Colonic mucosa (tissue), 4 donors: ENCODE measurements at places on chromosomes 6 and 20. TPM values are rescaled to one million over a fixed set of nuclear protein-coding genes. Genes with fewer than 3 reads are reported as not detected.

Gene ABCF1
- 43.6 TPM for total RNA-seq

Gene NEU1
- 47.4 TPM for total RNA-seq

GRCh38 chr6:79157961-79158644, 76.4 kb downstream of the HMGN3 start:
- DNase-seq = no peak
- H3K27ac ChIP-seq = no peak overlapping the region
- H3K27me3 ChIP-seq = no peaks in the 10 kb centered on the region
- no peaks in the 10 kb centered on the region for H3K36me3 ChIP-seq

- H3K27me3 ChIP-seq = no peaks in the 10 kb centered on the region
- DNase-seq = no peak
- H3K4me1 ChIP-seq = no peaks in the 10 kb centered on the region
- H3K36me3 ChIP-seq = no peaks in the 10 kb centered on the region
- H3K4me3 ChIP-seq = no peak overlapping the region
These were observed 451.8 kb downstream of the CD83 start for GRCh38 chr6:14569394-14569793.

- no peak overlapping the region for H3K27ac ChIP-seq
- no peaks in the 10 kb centered on the region for H3K27me3 ChIP-seq
- no peak for DNase-seq
- no peaks in the 10 kb centered on the region for H3K4me1 ChIP-seq
These were observed 21.7 kb downstream of the KIZ start for GRCh38 chr20:21147593-21147992.

- no peak overlapping the region for H3K4me3 ChIP-seq
- no peaks in the 10 kb centered on the region for H3K36me3 ChIP-seq
- H3K27ac ChIP-seq = no peak overlapping the region
- DNase-seq = peak; percentile 29
These were observed 18.7 kb downstream of the ADRM1 start for GRCh38 chr20:62321521-62321948.

DNA sequence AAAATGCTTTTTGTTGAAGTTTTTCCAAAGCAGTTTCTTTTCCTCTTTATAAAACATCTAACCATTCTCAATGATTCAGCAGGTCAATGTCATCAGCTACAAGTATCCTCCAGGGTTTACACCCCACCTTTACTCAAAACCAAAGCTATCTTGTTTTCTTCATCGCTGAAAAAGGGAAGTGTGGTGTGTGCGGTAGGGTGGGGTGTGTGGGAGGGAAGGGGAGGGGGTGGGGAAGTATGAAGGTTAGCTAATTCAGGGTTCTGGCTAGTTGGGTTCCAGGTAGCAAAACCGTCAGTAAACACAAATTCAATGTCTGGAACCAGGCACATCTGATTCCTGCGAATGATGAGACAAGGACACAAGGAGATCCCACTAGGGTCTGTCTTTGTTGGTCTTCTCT, 189.6 kb downstream of the GJA10 start:
- DNase-seq = no peak
- no peak overlapping the region for H3K4me3 ChIP-seq
- no peaks in the 10 kb centered on the region for H3K27me3 ChIP-seq
- H3K27ac ChIP-seq = no peak overlapping the region

- no peaks in the 10 kb centered on the region for H3K36me3 ChIP-seq
- peaks cover 8% of the 10 kb centered on the region for H3K27me3 ChIP-seq
- H3K27ac ChIP-seq = peak within 1 kb of the TSS; percentile 10
These were observed at the start of gene METTL24 for GRCh38 chr6:110357664-110358552. METTL24 (minus strand) TSS chr6:110358349; CDS start chr6:110358272, 77 bp downstream.

Gene HUS1B
- total RNA-seq = 1.1 TPM

DNA sequence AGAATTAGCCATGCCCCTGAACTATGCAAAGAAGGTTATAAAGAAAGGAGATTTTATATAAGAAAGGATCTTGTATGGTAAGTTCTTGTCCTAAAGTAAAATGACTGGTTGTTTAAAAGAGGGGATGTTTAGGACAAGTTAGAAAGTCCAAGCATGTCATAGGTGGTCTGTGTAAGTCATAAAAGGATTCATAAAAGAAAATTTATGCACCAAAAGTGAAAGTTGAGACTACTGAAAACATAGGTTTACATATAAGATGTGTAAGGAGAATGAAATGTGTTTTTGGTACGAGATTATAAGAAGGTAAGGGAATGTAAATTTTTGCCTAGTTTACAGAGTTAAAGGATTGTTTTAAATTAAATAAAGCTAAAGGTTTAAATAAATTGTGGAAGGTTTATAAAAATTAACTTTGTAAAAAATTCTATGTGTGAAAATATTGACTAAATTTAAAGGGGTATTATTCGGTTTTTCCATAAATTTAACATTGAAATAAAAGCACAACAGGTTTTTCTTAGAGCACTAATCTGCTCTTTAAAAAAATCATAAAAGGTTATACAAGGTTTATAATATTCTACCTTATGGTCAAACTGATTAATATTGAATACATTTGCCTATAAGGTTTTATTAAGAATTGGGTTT, 93.6 kb upstream of the UST start:
- no peaks in the 10 kb centered on the region for H3K36me3 ChIP-seq
- no peak overlapping the region for H3K4me3 ChIP-seq
- no peak overlapping the region for H3K27ac ChIP-seq
- no peaks in the 10 kb centered on the region for H3K27me3 ChIP-seq
- H3K4me1 ChIP-seq = no peaks in the 10 kb centered on the region

Gene OR2W1
- not detected for total RNA-seq

- no peaks in the 10 kb centered on the region for H3K27me3 ChIP-seq
- no peak overlapping the region for H3K4me3 ChIP-seq
- no peak overlapping the region for H3K27ac ChIP-seq
- peaks cover 5% of the 10 kb centered on the region for H3K4me1 ChIP-seq
These were observed 38.3 kb upstream of the CD2AP start for GRCh38 chr6:47439348-47439668.

- H3K27me3 ChIP-seq = no peaks in the 10 kb centered on the region
- no peak overlapping the region for H3K27ac ChIP-seq
These were observed 17.1 kb upstream of the SNTA1 start for GRCh38 chr20:33460711-33461110.

DNA sequence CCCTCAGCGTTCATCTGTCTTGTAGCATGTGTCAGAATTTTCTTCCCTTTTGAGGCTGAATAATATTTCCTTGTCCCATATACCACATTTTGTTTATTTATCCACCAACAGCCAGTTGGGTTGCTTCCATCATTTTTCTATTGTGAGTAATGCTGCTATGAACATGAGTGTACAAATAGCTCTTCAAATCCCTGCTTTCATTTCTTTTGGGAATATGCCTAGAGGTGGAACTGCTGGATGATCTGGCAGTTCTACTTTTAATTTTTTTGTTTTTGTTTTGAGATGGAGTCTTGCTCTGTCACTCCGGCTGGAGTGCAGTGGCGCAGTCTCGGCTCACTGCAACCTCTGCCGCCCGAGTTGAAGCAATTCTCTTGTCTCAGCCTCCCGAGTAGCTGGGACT, 64.7 kb downstream of the SASH1 start:
- H3K36me3 ChIP-seq = no peaks in the 10 kb centered on the region
- no peak for DNase-seq
- H3K4me1 ChIP-seq = no peaks in the 10 kb centered on the region
- H3K27me3 ChIP-seq = no peaks in the 10 kb centered on the region
- H3K4me3 ChIP-seq = no peak overlapping the region

DNA sequence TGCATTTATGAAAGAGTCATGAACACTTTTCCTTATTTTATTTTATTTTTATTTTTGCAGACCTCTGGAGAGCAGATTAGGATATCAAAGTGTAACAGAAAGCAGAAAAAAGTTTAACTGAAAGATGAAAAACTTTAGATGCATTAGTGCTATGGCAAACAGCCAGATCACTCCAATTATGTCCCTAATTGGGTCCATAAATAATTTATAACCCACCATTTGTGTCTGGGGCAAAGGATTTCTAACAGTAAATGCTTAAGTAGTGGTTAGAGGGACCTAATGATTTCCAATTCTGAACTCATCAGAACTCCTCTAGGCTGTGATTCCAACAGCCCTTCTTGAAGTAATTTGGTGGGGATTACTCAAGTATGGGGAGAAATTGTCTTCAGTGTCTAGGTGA, 93.7 kb upstream of the PROKR2 start:
- no peaks in the 10 kb centered on the region for H3K36me3 ChIP-seq
- H3K4me1 ChIP-seq = no peaks in the 10 kb centered on the region
- H3K4me3 ChIP-seq = no peak overlapping the region
- no peak overlapping the region for H3K27ac ChIP-seq
- no peaks in the 10 kb centered on the region for H3K27me3 ChIP-seq

- H3K4me1 ChIP-seq = no peaks in the 10 kb centered on the region
- H3K27ac ChIP-seq = no peak overlapping the region
- H3K4me3 ChIP-seq = no peak overlapping the region
- H3K27me3 ChIP-seq = no peaks in the 10 kb centered on the region
- H3K36me3 ChIP-seq = no peaks in the 10 kb centered on the region
These were observed 118.7 kb upstream of the TBX18 start for GRCh38 chr6:84882768-84883766.

- DNase-seq = no peak
- H3K27ac ChIP-seq = no peak overlapping the region
- no peaks in the 10 kb centered on the region for H3K27me3 ChIP-seq
- no peaks in the 10 kb centered on the region for H3K36me3 ChIP-seq
- no peak overlapping the region for H3K4me3 ChIP-seq
- H3K4me1 ChIP-seq = no peaks in the 10 kb centered on the region
These were observed 210.0 kb downstream of the DLL1 start for GRCh38 chr6:170080828-170081371.

Gene PSORS1C2
- not detected for total RNA-seq

GRCh38 chr20:57601211-57601570, 19.0 kb downstream of the ZBP1 start:
- H3K4me3 ChIP-seq = no peak overlapping the region
- H3K27ac ChIP-seq = no peak overlapping the region
- H3K27me3 ChIP-seq = no peaks in the 10 kb centered on the region

Gene HRH3
- not detected for total RNA-seq

- no peaks in the 10 kb centered on the region for H3K4me1 ChIP-seq
- no peak overlapping the region for H3K4me3 ChIP-seq
- DNase-seq = no peak
- no peak overlapping the region for H3K27ac ChIP-seq
These were observed 344.6 kb downstream of the FARS2 start for GRCh38 chr6:5605937-5606336.

Gene VIP
- total RNA-seq = 1.5 TPM

DNA sequence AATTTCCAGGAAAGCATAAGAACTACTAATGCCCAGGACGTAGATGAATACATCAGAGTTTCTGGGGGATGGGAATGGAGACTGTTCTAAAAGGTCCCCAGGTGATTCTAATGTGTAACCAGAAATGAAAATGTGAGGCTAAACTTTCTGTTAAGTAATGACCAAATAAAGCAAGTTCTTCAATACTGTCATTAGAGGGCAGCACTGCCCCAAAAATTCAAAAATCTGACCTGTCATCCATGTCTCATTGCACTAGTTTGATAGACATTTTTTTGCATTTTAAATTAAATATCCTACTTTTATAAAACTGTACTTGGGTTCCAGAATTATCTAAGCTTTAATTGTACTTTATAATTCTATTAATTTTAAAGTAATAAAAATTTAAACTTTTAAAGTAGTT, 94.9 kb downstream of the RFX6 start:
- no peak overlapping the region for H3K4me3 ChIP-seq
- no peaks in the 10 kb centered on the region for H3K36me3 ChIP-seq
- no peak overlapping the region for H3K27ac ChIP-seq
- no peaks in the 10 kb centered on the region for H3K4me1 ChIP-seq

- H3K4me3 ChIP-seq = no peak overlapping the region
- H3K36me3 ChIP-seq = no peaks in the 10 kb centered on the region
- H3K27me3 ChIP-seq = no peaks in the 10 kb centered on the region
- H3K27ac ChIP-seq = no peak overlapping the region
These were observed 130.0 kb downstream of the SCP2D1 start for GRCh38 chr20:18943542-18943941.

- H3K27ac ChIP-seq = no peak overlapping the region
- DNase-seq = no peak
- H3K36me3 ChIP-seq = no peaks in the 10 kb centered on the region
- H3K27me3 ChIP-seq = no peaks in the 10 kb centered on the region
- H3K4me3 ChIP-seq = no peak overlapping the region
These were observed 38.1 kb upstream of the ISM1 start for GRCh38 chr20:13183005-13183404.

DNA sequence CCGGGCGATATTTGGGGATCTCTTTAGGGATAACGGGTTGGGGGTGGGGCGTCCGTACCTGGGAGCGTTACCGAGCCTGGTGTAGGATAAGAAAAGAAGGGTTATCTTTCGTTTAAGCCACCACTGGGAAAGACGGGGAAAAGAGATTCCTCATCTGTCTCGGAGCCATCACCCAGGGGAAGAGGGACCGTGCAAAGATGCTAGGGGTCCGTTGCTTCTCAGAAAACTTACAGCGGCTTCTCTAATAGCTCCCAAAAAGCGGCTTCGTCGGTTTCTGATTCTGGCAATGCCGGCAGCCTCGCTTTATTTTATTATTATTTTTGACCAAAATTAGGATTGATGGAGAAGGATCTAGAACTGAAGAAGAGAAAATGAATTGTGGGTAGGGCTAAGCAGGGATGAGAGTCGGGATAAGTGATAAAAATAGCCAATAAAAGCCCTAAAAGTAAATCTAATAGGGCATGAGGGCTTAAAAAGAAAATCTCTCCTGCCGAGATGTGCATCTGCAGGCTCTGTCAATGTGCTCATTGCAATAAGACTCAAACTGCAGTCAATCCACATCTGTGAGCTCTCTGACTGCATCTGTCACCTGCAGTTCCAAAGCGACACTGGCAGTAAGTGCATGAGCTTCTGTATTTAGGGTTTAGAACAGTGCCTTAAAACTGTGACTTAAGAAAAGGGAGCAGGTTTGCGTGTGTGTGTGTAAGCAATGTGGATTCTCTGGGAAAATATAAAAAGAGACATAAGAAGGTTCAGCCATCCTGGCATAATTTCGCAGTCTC, 801 bp downstream of the TBPL1 start:
- H3K27ac ChIP-seq = peak overlapping the region; percentile 85
- DNase-seq = peak; percentile 38
- H3K4me1 ChIP-seq = peaks cover 5% of the 10 kb centered on the region
- H3K36me3 ChIP-seq = no peaks in the 10 kb centered on the region

Gene GPSM3
- total RNA-seq = 8.6 TPM

Gene RARS2
- 28.2 TPM for total RNA-seq

GRCh38 chr20:23257848-23258746, 92.5 kb upstream of the NXT1 start:
- no peak overlapping the region for H3K4me3 ChIP-seq
- no peaks in the 10 kb centered on the region for H3K4me1 ChIP-seq
- peak overlapping the region; percentile 3 for H3K27ac ChIP-seq
- H3K27me3 ChIP-seq = no peaks in the 10 kb centered on the region
- no peaks in the 10 kb centered on the region for H3K36me3 ChIP-seq
- DNase-seq = no peak

DNA sequence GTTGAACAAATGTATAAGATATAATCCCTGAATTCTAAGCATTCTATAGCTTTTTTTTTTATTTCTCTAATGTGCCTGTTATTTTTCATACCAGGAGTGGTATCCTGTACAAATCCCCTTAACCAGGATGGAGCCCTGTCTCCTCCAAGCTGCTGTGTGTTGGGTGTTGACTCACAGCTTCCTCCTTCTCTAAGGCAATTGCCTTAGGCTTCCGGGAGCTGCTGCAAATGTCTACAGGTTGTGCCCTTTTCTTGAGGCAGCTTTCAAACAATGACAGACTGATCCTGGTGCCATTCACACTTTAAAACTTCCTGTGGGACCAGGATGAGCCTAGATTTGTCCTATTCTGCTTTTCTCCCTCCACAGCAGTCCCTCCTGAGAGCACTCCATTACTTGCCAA, 173.2 kb downstream of the BTBD3 start:
- DNase-seq = no peak
- no peaks in the 10 kb centered on the region for H3K4me1 ChIP-seq
- no peak overlapping the region for H3K4me3 ChIP-seq
- no peaks in the 10 kb centered on the region for H3K36me3 ChIP-seq
- no peak overlapping the region for H3K27ac ChIP-seq
- no peaks in the 10 kb centered on the region for H3K27me3 ChIP-seq

- no peak overlapping the region for H3K27ac ChIP-seq
- no peak overlapping the region for H3K4me3 ChIP-seq
- no peaks in the 10 kb centered on the region for H3K36me3 ChIP-seq
These were observed 708.6 kb upstream of the MARCKS start for GRCh38 chr6:113148566-113148965.
